ENCODE measurements at places on chromosomes 7 and 10.

DNA sequence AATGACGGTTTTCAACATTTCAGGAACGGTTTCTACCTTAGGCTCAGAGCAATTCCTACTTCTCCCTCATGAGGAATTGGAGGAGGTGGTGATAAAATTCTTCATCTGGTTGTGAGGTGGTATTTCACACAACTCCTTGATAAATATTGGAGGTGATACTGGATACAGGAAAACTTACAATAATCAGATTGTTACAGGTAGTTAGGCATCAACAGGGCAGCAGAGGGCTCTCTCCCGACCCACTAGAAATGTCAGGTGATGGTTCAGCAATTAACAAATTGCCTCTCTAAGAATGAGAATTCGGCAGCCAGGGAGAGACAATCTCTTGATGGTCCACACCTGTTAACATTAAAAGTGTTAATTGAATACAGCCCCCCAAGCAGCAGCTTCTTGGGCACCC, 22.6 kb downstream of the ZNF786 start:
- no peak for DNase-seq

DNA sequence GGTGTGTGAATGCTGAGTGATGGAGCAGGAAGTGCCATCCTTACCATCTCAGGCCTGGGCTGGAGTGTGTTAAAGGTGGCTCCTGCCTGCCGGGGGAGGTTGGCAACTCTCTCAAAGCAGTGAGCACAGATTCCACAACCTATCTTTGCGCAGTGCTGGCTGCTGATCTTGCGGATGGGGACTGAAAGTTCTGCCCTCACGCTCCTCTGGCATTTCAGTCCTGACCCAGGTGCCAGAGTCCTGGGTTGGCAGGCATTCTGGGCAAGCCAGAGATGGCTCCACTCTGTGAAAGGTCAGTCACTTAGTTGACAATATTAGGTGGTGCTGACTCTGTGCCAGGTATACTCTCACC, 315.5 kb downstream of the RPS24 start:
- DNase-seq: no peak

DNA sequence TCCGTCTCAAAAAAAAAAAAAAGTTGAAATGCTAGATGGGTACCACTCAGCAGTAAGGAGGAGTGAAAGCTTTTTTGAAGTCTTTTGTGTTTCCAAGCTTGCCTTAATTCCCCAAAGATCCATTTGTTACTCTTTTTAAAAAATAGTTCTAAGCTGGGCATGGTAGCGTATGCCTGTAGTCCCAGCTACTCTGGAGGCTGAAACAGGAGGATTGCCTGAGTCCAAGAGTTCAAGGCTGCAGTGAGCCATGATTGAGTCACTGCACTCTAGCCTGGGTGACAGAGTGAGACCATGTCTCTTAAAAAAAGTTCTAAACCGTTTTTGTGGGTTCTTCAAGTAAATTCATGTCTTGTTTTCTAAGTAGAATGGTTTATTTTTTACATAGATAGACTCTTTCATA, 5.3 kb downstream of the TBC1D12 start:
- DNase-seq: no peak

DNA sequence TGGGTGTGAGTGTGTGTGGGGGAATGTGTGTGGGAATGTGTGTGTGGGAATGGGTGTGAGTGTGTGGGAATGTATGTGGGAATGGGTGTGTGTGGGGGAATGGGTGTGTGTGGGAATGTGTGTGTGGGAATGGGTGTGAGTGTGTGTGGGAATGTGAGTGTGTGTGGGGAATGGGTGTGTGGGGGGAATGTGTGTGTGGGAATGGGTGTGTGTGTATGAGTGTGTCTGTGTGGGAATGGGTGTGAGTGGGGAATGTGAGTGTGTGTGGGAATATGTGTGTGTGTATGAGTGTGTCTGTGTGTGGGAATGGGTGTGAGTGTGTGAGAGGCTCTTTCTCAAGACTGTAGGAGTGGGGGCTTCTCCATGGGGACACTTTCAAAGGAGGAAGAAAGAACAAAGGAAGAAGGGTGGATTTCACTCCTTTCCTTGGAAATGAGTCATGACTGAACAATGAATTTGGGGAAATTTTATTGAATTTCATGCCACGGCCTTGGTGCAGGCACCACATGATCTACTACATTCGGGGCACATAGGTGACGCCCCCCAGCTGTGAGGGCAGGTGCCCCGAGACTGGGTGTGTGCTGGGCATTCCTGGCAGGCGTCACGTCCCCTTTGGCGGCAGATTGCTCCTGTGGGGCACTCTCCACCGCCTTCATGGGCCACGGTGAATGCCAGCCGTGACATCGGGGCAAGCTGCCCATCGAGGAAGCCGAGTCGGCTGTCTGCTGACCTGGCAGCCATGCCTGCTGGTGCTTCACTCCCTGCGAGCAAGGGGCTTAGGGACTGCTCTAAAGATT, 88.8 kb upstream of the INSIG1 start:
- no peak for DNase-seq

GRCh38 chr7:82542665-82543064, 99.1 kb upstream of the CACNA2D1 start:
- no peak for DNase-seq

GRCh38 chr7:127761196-127761595, 109.2 kb downstream of the SND1 start:
- DNase-seq: no peak

DNA sequence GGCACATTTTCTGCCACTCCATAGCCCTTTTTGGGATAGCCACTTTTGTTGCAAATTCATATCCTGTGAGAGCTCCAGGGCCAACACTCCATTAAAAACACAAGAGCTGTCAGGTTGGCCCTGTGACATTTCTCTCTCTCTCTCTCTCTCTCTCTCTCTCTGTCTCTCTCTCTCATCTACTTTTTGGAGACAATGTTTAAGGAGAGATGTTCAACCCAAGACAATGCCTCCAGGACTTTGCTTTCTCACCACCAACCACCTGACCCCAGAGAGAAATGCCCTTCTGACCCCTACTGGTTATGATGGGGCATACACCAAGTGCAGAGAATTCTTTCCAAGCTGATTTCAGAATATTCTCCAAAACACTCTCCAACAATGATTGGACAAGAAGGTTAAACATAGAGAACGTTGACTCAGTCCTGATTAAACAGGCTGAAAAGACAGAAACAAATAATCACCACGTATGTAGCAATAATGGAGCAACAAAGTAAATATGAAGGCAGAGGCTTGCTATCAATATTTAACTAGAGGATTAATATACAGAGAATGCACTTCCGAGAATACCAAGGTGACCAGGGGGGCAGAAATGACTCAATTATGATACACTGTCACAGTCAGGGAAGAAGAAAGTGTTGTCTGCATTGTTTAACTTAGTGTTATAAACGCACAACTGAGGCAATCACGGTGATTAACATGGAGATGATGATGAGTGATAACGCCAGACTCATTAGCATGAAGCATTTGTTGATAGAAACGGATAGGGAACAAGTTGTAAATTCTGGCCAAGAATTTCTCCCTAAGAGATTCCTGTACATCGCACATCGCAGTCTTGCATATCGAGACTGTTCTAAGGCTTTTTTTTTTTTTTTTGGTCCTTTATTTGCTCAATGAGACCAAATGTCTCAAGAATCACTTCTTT, 178.5 kb downstream of the NRP1 start:
- DNase-seq: peak; percentile 37

GRCh38 chr10:76301950-76302349, 870.5 kb downstream of the LRMDA start:
- no peak for DNase-seq

DNA sequence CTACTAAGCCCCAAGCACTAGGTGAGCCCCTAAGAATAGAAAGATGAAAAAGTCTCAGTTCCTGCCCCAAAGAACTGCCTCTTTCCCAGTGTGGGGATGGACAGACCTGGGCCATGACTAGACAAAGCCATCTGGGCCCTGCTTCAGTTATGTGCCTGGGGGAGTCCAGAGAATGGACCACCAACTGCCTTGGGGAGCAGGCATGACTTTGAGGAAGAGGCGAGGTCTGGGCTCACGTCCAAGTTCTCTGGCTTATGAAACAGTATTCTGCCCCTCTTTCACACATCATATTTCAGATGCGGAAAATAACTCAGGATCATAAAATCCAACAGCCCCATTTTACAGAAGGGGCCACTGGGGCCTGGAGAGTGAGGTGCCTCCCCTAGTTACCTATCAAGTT, 80.3 kb downstream of the PLXNA4 start:
- DNase-seq: no peak

GRCh38 chr10:482051-482501, 207.4 kb downstream of the DIP2C start:
- no peak for DNase-seq

- DNase-seq: no peak
Measured at GRCh38 chr7:13414661-13415107, 574.8 kb downstream of the ETV1 start.

DNA sequence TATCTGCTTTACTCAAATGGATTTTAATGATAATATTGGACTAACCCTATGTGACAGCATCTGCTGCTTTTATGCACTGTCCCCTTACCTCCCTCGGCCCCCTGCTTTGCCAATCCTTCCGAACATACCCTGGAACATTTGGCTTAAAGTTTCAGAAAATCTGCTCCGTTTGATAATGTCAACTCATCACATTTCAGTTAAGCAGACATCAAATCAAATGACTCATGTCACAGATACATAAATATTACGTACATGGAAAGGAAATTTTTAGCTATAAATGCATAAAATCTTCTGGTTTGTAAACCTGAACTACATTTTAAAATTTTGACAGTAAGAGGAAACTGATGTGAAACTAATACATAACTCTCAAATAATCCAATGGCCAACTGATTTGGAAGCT, 98.2 kb downstream of the CNTNAP2 start:
- no peak for DNase-seq
